Colonic mucosa (tissue), 4 donors: ENCODE measurements at places on chromosomes 5 and 9.
A peak's percentile ranks its signal among the peaks of the same experiment; 100 is the strongest.

DNA sequence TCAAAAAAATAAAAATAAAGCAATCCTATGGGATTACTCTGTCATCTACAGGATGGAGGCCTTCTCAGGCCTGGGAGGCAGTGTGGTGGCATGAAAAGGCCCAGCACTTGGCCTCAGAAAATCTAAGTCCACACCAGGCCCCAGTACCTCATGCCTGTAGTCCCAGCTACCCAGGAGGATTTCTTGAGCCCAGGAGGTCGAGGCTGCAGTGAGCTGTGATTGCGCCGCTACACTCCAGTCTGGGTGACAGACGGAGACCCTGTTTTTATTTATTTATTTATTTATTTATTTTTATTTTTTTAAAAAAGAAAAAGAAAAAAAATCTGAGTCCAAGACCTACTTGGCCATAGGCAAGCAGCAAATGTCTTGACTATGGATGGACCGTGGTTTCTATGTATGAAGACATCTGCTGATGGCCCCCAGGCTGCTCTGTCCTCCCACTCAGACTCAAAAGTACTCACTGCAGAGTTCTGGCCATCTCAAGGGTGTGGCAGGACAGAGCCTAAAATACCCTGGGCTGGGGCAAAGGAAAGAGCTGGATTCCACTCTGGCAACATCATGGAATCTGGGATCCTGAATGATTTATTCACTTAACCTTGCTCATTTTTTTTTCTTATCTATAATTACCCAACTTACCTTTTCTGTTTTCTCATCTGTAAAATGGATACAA lies 55.0 kb downstream of the ARHGEF37 start:
- no peak overlapping the region for H3K4me3 ChIP-seq
- no peaks in the 10 kb centered on the region for H3K27me3 ChIP-seq
- H3K27ac ChIP-seq = no peak overlapping the region

DNA sequence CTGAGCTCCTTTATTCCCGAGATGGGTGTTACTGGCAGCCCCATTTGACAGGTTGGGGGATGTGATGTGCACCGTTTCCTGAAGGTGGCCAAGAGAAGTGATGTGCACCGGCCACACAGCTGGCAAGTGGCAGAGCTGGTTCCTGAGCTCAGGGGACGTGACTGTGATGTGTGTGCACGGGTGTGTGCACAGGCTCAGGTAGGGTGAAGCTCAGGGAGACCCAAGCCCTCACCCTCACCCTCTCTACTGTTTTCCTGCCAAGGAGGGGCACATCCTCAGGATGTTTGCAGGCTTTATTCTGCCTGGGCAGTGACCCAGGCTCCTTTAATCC lies 56.6 kb downstream of the WWC1 start:
- H3K4me1 ChIP-seq = no peaks in the 10 kb centered on the region
- no peaks in the 10 kb centered on the region for H3K27me3 ChIP-seq
- H3K27ac ChIP-seq = no peak overlapping the region
- peak; percentile 42 for DNase-seq
- H3K36me3 ChIP-seq = no peaks in the 10 kb centered on the region

GRCh38 chr9:90793729-90794128 lies 7.9 kb upstream of the SYK start:
- no peak overlapping the region for H3K4me3 ChIP-seq
- no peak overlapping the region for H3K27ac ChIP-seq
- H3K27me3 ChIP-seq = no peaks in the 10 kb centered on the region
- no peaks in the 10 kb centered on the region for H3K36me3 ChIP-seq
- no peaks in the 10 kb centered on the region for H3K4me1 ChIP-seq
- DNase-seq = no peak

DNA sequence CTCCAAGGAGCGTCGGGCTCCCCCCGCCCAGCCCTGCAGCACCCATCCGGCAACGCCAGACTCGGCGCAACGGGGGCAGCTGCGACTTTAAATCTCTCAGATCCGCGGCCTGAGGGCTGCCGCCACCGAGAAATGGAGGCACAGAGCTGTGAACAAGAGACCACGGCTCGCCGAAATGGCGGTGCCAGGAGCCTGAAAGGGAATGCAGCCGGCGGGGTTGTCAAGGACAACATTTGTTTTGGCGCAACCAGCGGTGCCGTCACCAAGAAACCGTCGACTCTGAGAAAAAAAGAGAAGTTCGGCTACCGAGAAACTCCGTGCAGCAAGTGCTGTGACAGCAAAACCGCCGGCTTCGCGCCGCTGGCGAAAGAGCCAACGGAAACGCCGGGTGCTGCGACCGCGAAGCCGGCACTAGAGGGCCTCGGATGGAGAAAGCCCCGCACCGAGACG lies 2.1 kb upstream of the ANXA2R start:
- no peaks in the 10 kb centered on the region for H3K4me1 ChIP-seq
- H3K36me3 ChIP-seq = no peaks in the 10 kb centered on the region
- peak overlapping the region; percentile 97 for H3K27ac ChIP-seq
- no peaks in the 10 kb centered on the region for H3K27me3 ChIP-seq

DNA sequence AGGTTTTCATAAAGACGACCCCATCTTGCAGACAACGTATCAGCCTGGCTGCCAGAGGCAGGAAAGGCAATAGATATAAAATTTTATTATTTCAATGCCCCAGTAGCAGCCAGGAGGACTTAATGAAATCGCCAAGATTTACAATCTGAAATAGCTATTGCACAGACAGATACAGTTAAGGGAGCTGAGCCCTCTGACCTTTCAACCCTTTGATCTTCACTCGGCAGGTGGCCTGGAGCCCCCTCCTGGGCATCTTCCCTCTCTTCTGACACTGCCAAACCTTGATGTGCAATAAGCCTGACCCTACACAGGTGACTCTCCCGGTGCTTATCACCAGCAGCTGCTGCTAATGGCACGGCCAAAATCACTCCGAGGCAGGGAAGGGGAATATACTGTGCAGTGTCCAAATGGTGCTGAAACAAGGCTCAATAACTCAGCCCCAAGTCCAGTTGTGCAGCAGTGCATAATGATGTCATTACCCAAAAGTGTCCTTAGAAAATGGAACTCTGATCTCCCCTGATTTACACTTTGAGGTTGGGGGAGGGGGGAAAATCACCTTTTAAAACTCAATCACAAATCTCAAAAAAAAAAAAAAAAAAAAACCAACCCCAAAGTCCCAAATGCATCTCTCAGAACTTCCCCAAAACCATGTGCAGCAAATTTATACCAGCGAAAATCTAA lies 242.0 kb downstream of the CRB2 start:
- DNase-seq = no peak
- H3K4me3 ChIP-seq = no peak overlapping the region
- H3K4me1 ChIP-seq = no peaks in the 10 kb centered on the region
- H3K36me3 ChIP-seq = no peaks in the 10 kb centered on the region
- no peaks in the 10 kb centered on the region for H3K27me3 ChIP-seq
- no peak overlapping the region for H3K27ac ChIP-seq

- H3K27me3 ChIP-seq = no peaks in the 10 kb centered on the region
- peak; percentile 61 for DNase-seq
- H3K4me1 ChIP-seq = no peaks in the 10 kb centered on the region
- peak within 1 kb of the TSS; percentile 49 for H3K4me3 ChIP-seq
These were observed at the start of gene HACD4 for GRCh38 chr9:21031091-21031807. TSS of gene HACD4 (minus strand) at chr9:21031640. CDS start at chr9:21031590, 50 bp downstream.

DNA sequence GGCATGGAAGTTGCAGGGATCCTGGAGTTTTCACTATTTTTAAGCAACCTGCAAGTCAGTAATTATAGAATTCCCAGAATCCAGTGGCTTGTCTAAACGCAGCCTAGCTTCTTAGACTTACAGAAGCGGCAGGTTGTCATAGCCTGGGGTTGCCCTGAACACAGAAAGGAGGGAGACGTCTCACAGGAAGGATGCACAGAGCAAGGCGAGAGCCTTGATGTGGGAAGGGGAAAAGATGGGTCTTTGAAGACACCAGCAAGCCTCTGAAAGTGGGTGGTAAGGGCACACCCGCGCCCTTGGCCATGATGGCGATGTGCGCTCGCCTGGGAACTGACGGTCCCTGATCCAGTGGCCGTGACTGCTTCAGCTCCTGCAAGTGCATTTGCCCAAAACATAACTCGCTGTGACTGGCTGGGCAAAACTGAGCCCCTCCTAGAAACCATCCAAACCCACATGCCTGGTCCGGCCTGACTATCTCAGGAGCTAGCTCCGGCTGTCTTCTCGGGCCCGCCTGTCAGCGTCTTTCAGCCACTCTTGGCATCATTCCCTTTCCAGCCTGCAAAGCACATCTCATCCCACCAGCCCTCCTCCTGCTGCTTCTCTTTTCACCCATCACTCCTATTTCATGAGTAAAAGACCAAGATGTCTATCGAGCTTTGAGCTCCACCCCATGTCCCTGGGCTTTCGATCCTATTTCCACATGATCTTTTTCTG lies 17.1 kb downstream of the FBP1 start:
- no peak overlapping the region for H3K27ac ChIP-seq
- H3K4me3 ChIP-seq = no peak overlapping the region
- H3K27me3 ChIP-seq = no peaks in the 10 kb centered on the region
- H3K36me3 ChIP-seq = no peaks in the 10 kb centered on the region
- no peaks in the 10 kb centered on the region for H3K4me1 ChIP-seq

DNA sequence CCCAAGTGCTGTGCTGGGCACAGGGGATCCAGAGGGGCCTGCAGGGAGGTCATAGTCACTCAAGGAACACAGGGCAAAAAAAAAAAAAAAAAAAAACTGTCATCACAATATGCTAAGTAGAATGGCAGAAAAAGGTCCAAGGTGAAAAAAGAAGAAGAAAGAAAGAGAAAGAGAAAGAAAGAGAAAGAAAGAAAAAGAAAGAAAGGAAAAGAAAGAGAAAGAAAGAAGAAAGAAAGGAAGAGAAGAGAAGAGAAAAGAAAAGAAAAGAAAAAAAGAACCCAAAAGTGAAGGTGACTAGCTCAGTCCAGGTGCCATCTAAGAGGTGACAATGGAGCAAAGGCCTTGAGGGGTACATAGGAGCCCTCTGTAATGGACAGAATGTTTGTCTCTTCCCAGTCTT lies 73.9 kb downstream of the PDE6A start:
- H3K27me3 ChIP-seq = no peaks in the 10 kb centered on the region
- H3K4me1 ChIP-seq = peaks cover 11% of the 10 kb centered on the region
- H3K27ac ChIP-seq = peak overlapping the region; percentile 75
- no peaks in the 10 kb centered on the region for H3K36me3 ChIP-seq
- H3K4me3 ChIP-seq = no peak overlapping the region

GRCh38 chr9:13444245-13445102 lies 165.0 kb upstream of the MPDZ start:
- H3K4me1 ChIP-seq = no peaks in the 10 kb centered on the region
- no peak for DNase-seq
- H3K27ac ChIP-seq = no peak overlapping the region
- H3K36me3 ChIP-seq = no peaks in the 10 kb centered on the region

DNA sequence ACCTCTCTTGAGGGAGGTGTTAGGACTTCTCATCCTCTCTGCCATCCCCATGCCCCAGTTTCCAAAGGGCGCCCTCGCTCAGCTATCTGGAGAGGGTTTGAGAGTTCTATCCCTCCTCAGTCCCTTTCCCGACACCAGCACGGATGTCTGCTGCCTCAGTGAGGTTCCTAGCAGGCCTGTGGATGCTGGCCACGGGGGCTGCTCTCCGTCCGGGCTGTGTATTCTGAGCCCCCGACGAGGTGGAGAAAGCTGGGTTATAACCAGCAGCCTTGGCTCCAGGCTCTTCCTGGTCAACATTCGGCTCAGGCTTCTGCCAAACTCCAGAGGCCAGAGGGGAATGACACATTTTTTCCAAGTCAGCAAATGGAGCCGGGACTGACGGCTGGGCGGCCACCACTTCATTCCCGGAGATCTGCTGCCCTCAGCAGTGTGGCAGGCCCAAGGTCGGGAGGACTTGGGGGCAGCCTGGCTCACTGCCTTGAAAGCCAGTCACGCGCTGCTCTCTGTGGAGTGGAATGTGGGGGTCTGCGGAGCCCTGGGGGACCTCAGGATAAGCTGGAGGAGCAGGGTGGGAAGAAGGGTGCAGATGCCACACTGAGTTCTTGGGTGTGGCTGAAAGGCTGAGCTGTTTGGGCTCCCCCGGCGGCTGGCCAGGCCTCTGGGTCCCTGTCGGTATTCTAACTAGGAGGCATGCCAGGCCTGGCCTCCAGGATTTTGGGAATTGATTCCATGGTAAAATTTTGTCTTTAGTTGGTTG lies 27.4 kb downstream of the PTPA start:
- peak overlapping the region; percentile 98 for H3K27ac ChIP-seq
- no peak overlapping the region for H3K4me3 ChIP-seq
- no peaks in the 10 kb centered on the region for H3K27me3 ChIP-seq
- H3K4me1 ChIP-seq = peaks cover 25% of the 10 kb centered on the region
- peaks cover 11% of the 10 kb centered on the region for H3K36me3 ChIP-seq
